Panc1 (cell line): ENCODE measurements at places on chromosomes 2 and 18.
A peak's percentile ranks its signal among the peaks of the same experiment; 100 is the strongest.

DNA sequence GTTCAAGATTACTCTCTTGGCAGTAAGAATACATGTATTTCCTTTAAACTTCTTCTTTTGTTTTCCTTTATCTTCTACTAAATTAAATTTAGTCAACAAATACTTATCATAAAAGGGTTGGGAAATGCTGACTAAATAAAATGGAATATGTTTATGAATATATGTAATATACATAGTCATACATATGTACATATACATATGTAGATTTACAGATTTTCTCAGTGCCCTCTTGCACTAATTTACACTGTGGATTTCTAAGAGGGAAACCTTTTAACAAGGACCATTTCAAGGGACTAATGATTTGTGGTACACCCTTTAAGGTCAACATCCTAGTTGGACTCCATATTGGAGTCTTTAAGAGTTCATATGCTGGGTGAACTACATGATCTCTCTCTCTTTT is 37.2 kb downstream of the FAM98A start:
- no peak for DNase-seq

DNA sequence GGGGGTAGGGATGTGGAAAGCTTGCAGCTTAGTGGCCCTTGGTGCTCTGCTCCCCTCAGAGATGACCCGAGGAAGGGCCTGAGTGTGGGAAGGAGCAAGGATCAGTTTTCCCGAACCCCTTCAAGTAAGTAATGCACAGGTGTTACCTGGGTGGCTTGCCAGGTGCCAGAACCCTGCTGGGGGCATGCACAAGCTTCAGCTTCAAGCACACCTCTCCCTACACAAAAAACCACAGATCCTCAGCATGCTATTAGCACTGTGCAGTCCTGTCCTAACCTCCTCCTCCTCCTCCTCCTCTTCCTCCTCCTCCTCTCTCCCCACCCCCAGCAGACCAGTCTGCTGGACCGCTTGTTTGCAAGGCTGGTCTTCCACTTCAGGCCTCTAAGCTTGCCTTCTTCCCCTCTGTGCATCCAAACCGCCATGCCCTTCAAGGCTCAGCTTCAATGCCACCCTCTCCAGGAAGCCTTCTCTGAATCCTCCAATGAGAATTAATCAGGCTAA is 114.8 kb downstream of the ACAA2 start:
- no peak for DNase-seq

DNA sequence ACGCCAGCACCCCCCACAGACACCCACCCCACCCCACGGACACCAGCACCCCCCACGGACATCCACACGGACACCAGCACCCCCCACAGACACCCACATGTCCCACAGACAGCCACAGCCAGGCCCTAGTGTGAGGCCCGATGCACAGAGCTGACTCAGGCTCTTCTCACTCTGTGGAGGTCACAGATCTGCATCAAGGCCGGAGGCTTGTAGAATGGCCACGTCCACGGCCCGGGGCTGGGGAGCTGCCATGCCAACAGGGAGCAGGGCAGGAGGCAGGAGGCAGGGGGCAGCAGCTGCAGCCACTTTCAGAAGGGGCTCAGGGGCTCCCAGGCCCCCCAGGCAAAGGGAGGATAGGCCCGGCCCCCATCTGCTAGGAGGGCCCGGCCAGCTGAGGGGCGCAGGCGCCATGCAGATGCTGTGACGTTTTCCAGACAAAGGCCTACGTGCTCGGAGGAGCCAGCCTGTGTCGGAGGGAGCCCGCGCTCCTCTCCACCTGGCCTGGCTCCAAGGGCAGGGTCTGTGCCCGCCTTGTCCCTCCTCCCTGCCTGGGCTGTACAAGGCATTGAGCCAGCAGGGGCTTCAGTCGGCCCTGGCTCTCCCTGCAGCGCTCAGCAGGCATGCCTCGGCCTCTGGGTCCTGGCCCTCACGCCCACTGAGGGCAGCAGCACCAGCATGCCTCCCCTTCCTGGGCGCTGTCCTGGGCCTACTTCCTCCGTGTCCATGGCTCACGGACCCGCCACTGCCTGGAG is 249.0 kb downstream of the TWIST2 start:
- DNase-seq, result no peak

DNA sequence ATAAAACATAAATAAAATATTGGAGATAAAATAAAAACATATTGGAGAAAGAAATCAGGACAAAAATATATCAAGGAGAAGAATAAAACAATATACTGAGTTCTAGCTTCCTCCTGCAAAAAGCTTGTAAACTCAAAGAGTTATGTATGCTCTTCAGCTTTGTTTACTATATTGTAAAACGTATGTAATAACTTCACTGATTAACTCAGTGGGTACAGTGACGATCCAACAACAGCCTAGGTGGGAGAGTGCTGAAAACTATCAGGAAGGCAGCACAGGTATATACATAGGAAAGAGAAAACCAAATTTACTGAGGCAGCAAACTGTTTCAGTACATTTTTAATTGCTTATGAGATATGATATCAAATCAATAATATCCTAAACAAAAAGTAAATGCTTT is 8.3 kb downstream of the DSC2 start:
- DNase-seq, result no peak

GRCh38 chr18:36488131-36488530 is 190.6 kb downstream of the FHOD3 start:
- DNase-seq, result no peak

GRCh38 chr2:180621366-180621765 is 359.0 kb upstream of the UBE2E3 start:
- DNase-seq, result no peak

DNA sequence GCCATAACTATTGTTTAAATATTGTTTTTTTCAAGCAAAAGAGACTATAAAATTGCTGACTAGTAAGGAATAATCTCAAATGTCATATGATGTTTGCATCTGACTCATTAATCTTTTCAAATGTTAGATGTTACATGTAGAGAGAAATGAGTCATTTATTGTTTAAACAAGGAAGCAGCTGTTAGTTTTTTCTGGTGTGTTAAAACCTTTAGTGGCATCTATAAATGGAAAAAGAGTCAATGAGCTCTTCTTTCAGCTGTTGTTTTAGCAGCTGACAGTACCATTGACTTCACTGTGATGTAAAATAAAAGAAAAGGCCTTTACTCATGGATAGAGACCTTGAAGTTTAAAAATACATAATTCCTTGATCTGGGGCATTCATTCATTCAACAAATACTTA is 1.8 kb upstream of the KLHL41 start:
- DNase-seq, result peak; percentile 71

GRCh38 chr18:22691946-22692710 is 241.0 kb upstream of the RBBP8 start:
- DNase-seq, result no peak

DNA sequence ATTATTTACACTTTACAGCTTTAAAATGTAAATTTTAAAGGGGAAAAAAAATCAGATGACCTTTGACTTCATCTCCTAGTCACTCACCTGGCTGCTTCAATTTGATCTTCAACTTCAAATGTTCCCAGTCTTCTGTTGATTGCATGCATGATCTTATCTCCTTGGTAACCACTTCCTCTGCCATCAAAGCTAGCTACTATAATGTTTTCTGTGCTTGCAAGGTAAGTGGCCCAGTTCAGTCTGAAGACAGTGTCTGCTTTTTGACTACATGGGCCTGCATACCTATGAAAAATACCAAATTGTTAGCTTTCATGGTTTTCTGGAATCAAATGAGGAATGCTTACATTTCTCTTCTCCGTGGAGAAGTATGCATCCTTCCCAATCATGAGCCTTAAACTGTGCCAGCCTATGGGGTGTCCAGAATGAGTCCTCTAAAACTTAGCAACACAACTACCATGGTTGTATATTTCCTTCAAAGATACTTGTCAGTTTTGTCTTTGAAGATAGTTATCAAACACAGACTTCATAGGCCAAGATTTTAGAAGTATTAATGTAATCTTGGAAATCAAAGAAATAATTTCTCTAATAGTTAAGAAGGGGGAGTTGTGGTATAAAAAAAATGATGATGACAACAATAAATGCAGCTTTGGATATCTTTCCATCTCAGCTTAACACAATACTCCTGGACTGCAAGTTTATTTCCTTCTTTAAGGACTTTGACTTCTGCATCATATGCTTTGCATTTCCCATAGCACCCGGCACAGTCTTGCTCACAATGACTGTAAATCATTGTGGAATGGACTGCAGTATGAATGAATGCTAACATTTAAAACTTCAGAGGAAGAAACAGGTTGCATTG is 62.1 kb downstream of the DPP4 start:
- no peak for DNase-seq

- no peak for DNase-seq
Observed at GRCh38 chr2:178700136-178700535, 107.1 kb downstream of the TTN start.

DNA sequence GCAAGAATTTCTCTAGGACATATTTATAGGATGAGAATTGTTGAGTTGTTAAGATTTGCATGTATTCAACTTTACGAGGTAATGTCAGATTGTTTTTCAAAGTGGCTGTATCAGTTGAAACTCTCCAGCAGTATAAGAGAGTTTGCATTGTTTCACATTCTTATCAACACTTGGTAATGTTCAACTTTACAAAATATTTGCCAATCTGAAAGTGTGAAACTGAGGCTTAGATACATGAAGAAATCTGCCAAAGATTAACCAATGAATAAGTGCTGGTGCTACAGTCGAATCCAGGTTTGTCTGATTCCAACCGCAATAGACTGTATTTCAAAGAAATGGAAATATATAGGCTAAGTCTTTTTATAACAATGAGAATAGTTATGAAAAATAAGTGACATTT is 117.0 kb downstream of the EHBP1 start:
- DNase-seq, result no peak

DNA sequence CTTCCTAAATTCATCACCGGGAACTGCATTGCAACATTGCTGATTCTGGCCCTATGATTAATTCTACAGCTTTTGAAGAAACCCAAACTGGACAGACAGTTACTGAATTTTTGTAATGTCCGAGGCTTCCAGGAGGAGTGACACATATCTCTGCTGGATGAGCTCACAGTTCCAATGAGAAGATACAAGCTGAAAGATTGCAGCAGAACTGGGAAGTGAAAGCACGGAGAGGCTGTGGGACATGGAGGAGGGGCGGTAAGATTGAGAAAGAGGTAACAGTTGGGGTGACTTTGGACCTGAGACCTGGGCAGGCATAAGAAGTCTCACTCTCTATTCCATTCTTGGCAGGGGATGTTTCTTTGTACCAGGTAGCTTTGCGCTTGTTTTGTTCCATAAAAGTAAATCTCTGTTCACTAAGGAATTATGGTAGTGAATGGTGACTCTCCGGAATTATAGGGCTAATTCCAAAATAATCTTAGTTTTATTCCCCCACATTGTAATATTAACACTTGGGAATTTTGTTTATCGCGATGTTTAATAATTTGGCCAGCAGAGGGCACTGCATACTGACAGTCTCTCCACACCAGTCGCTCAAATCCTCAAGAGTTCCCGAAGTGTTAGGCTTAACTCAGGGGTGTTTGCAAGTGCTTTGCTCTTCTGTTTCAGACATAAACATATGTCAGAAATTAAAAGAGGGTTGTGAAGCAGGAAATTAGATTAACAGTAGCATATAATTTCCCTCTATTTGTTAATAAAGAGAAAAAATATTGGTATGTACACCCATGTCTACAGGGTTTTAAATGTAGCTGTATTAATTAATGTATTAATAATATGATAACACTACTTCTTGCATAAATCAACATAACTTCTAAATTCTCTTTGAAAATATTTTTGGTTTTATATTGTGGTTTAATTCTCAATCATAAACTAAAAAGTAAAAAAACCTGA is 201.4 kb downstream of the SOCS6 start:
- DNase-seq, result peak; percentile 24

- no peak for DNase-seq
Observed at GRCh38 chr2:189940913-189941312, 121.6 kb downstream of the MSTN start.

GRCh38 chr2:100742277-100743254 is 77.4 kb upstream of the NPAS2 start:
- DNase-seq, result no peak

GRCh38 chr2:175852879-175853615 is 149.0 kb downstream of the LNPK start:
- DNase-seq, result no peak

DNA sequence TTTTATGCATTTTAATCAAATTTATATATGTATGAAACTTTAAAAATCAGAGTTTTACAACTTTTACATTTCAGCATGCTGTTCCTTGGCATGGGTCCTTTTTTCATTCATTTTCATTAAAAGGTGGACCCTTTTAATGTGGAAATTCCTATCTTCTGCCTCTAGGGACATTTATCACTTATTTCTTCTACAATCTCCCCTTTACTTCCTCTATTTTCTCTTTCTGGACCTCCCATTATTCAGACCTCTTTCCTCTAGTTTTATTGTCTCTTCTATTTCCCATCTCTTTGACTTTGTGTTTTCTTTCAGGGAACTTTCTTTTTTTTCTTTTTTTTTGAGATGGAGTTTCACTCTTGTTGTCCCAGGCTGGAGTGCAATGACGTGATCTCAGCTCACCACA is 5.7 kb downstream of the PROC start:
- no peak for DNase-seq

GRCh38 chr2:16760426-16760825 is 94.8 kb upstream of the CYRIA start:
- DNase-seq, result no peak

GRCh38 chr2:23850564-23851256 is 76.2 kb downstream of the ATAD2B start:
- no peak for DNase-seq

- no peak for DNase-seq
Observed at GRCh38 chr2:96806468-96807126, 9.5 kb upstream of the CNNM3 start.

- no peak for DNase-seq
Observed at GRCh38 chr2:146801886-146802285, 1042.9 kb upstream of the ACVR2A start.

GRCh38 chr2:72892506-72893173 is 5.4 kb downstream of the SPR start:
- DNase-seq, result no peak

- DNase-seq, result no peak
Observed at GRCh38 chr2:198518935-198519334, 714.5 kb downstream of the PLCL1 start.

DNA sequence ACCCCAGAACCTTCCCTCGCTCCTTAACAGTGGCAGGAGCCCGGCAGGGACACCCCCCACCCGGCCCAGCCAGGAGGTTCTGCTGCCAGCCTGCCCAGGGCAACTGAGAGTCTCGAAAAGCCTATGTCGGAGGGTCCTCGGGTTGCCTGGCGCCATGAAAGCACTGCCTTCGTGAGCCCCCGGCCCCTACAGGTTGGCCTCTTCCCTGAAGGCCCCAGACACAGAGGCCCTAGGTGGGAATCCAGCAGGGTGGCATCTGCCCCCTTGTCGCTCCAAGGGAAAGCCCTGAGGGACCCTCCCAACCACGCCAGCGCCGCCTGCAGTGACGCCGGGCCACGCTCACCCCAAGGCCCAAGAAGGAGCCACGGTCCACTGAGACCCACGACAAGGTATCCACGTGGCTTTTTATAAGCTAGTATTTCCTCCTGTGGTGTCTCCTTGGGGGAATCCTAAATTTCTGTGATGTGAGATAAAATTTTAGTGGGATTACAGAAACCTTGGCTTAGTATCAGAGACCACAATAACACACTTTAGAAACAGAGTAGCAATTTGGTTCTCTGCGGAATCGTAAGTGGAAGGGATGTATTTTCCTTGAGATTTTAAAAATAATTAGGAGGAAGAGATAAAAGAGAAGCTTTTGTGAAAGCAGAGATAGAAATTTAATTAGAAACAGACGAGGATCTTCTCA is 138.9 kb downstream of the HDAC4 start:
- DNase-seq, result no peak
